Testis (tissue), 5 donors: ENCODE measurements at places on chromosomes 12 and 14. TPM values are rescaled to one million over a fixed set of nuclear protein-coding genes. Genes with fewer than 3 reads are reported as not detected.

- no peaks in the 10 kb centered on the region for H3K36me3 ChIP-seq
- no peaks in the 10 kb centered on the region for H3K4me1 ChIP-seq
- H3K4me3 ChIP-seq = no peak overlapping the region
- no peak overlapping the region for H3K27ac ChIP-seq
- no peaks in the 10 kb centered on the region for H3K27me3 ChIP-seq
- no peak for DNase-seq
Measured at GRCh38 chr14:71225113-71225512, 317.9 kb downstream of the PCNX1 start.

LGMN gene
- total RNA-seq = 58.1 TPM

DNA sequence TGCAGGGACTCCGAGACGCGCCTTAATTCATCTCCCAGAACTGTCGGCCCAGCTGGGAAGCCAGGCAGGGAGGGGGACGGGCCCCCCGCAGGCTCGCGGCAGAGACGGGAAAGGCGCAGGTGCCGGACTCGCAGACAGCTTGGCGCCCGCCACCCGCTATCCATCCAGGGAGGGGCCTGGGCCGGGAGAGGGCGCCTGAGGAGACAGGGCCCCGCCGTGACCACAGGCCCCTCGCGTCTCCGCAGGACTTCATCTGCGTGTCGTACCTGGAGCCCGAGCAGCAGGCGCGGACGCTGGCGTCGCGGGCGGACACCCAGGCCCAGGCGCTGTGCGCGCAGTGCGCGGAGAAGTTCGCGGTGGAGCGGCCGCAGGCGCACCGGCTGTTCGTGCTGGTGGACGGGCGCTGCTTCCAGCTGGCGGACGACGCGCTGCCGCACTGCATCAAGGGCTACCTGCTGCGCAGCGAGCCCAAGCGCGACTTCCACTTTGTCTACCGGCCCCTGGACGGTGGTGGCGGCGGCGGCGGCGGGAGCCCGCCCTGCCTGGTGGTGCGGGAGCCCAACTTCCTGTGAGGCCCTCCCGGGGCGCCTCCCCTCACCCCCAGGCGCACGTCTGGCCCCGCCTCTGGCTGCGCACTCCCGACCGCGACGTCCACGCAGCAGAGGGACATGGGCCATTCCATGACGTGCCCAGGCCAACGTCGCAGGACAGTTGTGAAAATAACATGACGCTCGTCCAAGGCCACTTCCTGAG, 60.6 kb downstream of the LGMN start:
- H3K27me3 ChIP-seq = no peaks in the 10 kb centered on the region
- peaks cover 15% of the 10 kb centered on the region for H3K4me1 ChIP-seq
- H3K4me3 ChIP-seq = peak overlapping the region; percentile 34
- no peak for DNase-seq

DNA sequence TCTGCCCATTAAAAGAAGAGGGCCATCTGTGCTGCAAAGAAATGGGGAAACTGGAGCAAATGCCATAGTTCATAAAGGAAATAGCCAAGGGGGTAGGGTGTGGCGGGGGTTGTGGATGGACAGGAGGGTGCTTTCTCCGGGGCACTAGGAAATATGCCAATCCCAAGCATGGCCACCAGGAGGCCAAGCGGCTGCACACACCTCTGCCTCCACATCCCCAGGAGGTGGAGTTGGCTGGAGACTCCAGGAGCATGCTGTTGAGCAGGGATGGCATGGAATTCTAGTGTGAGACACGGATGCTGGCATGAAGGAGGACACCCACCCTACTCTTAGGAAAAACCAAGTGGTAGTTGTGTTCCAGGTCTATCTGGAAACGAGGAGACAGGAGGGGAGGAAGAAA, 25.2 kb downstream of the NID2 start:
- H3K4me1 ChIP-seq = no peaks in the 10 kb centered on the region
- peak; percentile 43 for DNase-seq
- H3K27ac ChIP-seq = no peak overlapping the region

DNA sequence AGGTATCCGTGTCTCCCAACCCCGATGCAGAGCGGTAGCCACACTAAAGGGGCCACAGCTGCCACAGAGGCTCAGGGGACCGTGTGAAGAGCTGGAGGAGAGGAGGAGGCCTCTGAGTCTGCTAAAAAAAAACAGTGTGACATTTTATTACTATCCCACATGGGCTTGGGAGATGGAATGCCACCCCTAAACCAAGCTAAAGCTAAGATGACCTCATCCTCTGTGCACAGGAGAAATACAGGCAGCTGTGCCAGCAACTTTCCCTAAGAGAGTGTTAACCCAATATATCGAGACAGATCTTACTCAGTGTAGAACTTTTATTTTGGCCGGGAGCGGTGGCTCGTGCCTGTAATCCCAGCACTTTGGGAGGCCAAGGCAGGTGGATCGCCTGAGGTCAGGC, 18.0 kb downstream of the BCL2L14 start:
- no peak overlapping the region for H3K4me3 ChIP-seq
- no peak overlapping the region for H3K27ac ChIP-seq
- DNase-seq = no peak
- H3K27me3 ChIP-seq = no peaks in the 10 kb centered on the region
- H3K36me3 ChIP-seq = no peaks in the 10 kb centered on the region
- no peaks in the 10 kb centered on the region for H3K4me1 ChIP-seq

LRRC74A gene
- total RNA-seq = 28.7 TPM

GRCh38 chr14:59679872-59680271, 103.3 kb upstream of the CCDC175 start:
- no peaks in the 10 kb centered on the region for H3K4me1 ChIP-seq
- H3K36me3 ChIP-seq = no peaks in the 10 kb centered on the region
- H3K27me3 ChIP-seq = no peaks in the 10 kb centered on the region

- H3K36me3 ChIP-seq = no peaks in the 10 kb centered on the region
- no peak for DNase-seq
Measured at GRCh38 chr14:99936056-99936455, 129.2 kb upstream of the EVL start.

GRCh38 chr14:34223373-34224148, 238.5 kb downstream of the SPTSSA start:
- no peak for DNase-seq
- H3K4me1 ChIP-seq = no peaks in the 10 kb centered on the region
- no peaks in the 10 kb centered on the region for H3K36me3 ChIP-seq
- H3K27ac ChIP-seq = no peak overlapping the region
- H3K4me3 ChIP-seq = no peak overlapping the region

SMIM41 gene
- 21.7 TPM for total RNA-seq

DNA sequence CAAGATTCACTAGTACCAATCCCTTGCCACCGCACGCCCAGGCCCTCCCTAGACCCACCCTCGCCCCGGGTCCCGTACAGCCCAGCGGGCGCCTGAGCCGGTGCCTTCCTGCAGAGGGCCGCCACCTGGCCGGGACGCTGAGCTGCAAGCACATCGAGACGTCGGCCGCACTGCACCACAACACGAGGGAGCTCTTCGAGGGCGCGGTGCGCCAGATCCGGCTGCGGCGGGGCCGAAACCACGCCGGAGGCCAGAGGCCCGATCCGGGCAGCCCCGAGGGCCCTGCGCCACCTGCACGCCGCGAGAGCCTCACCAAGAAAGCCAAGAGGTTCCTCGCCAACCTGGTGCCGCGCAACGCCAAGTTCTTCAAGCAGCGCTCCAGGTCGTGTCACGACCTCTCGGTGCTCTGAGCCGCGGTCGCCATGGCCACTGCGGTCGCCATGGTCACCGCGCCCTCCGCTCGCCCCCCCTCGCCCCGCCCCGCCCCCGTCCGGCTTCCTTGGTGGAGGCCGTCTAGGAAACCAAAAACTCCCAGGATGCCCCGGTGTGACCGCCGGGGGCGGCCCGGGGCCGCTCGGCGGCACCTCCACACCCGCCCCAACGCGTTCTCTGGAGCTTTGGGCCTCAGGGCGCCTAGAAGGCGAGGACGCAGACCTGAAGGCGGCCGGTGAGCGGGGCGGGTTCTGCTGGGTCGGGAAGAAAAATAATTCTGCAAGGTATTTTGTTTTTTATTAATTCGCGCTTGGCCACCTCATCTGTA, 3.7 kb downstream of the REM2 start:
- peak; percentile 84 for DNase-seq
- H3K4me1 ChIP-seq = peaks cover 15% of the 10 kb centered on the region
- H3K27ac ChIP-seq = peak overlapping the region; percentile 68
- no peaks in the 10 kb centered on the region for H3K27me3 ChIP-seq

DNA sequence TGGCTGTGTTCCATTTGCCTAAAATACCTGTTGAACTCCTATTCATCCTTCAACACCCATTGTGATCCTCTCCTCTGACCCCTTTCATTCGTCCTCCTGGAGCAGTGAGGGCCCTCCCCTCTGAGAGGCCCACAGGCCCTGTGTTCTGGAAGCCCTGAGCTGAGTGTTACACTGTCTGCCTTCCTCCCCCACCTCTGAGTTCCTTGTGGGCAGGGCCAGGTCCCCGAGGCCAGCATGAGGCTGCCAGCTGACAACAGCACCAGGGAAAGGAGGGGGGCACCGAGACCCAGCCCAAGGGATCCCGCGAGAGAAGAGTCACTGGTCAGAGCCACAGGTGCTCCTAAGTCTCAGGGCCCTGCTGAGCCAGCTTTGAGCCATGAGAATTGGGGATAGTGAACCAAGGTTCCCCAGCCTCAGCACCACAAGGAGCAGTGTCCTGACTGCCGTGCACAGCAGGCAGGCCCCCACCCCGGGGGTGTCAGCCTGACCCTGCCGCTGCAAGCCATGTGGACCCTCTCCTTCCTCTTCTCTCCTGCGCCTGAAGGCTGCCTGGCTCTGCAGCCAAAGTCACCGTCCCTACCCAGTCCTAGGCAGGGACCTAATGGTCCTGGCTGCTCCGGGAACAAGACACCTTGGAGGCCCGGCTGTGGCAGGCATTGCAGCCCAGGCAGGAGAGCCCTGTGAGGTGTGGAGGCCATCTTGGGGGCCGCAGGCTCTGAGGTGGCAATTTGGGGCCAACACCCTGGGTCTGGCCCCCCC, 52.5 kb downstream of the BEGAIN start:
- H3K4me1 ChIP-seq = peaks cover 11% of the 10 kb centered on the region
- H3K4me3 ChIP-seq = no peak overlapping the region
- DNase-seq = peak; percentile 67
- H3K27me3 ChIP-seq = no peaks in the 10 kb centered on the region
- H3K36me3 ChIP-seq = no peaks in the 10 kb centered on the region

- no peaks in the 10 kb centered on the region for H3K36me3 ChIP-seq
- no peak overlapping the region for H3K27ac ChIP-seq
- no peak overlapping the region for H3K4me3 ChIP-seq
- no peaks in the 10 kb centered on the region for H3K4me1 ChIP-seq
- no peak for DNase-seq
Measured at GRCh38 chr14:65560340-65561027, 148.0 kb downstream of the FUT8 start.

DNA sequence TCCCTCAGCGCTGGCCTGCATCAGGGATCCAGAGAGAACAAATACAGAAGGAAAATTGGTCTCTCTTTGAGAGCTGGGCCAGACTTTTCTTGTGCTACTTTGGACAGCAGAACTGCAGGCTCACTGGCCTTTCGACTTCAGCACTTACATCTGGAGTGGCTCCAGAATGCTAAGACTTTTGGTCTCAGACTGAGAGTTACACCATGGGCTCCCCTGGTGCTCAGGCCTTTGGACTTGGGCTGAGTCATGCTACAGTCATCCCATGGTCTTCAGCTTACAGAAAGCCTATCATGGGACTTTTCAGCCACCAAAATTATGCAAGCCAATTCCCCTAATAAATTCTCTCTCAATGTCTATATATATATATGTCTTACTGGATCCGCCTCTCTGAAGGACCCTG, 9.0 kb upstream of the CD163 start:
- H3K27me3 ChIP-seq = no peaks in the 10 kb centered on the region
- no peak for DNase-seq
- H3K4me3 ChIP-seq = no peak overlapping the region
- no peak overlapping the region for H3K27ac ChIP-seq
- H3K36me3 ChIP-seq = no peaks in the 10 kb centered on the region

DNA sequence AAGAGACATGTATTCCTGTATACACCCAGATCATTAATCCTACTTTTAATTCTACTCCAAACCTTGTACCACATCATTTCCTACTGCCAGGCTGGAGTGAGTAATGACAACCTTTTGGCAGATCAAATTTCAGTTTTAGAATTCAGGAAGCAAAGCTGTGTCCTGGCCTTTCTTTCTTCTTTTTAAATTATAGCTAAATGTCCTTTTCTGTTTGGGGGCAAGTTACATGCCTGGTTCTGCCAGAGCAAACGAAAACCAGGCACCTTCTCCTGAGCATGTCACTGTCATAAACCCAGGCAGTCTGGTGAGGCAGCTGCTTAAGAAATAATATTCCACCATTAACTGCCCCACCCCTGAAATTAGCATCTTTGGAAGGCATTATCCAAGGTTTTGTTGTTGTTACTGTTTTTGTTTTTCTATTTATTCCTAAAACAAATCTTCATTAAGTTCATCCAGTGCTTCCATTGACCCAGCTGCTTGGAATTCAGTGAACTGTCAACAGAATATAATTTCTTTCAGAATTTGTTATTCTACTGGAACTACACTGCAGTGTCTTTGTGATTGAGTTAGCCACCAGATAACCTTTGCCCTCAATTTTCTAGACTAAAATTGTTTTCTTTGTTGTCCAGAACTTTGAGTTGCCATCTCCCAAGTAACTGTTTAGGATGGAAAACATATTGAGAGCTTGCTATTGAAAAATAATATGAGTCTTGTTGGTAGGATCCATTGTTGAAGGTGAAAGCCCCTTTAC, 33.2 kb downstream of the SAMD4A start:
- H3K36me3 ChIP-seq = no peaks in the 10 kb centered on the region
- no peaks in the 10 kb centered on the region for H3K27me3 ChIP-seq
- no peak overlapping the region for H3K27ac ChIP-seq
- H3K4me3 ChIP-seq = no peak overlapping the region

GRCh38 chr12:95088379-95088778, 15.0 kb upstream of the NR2C1 start:
- H3K4me1 ChIP-seq = peaks cover 36% of the 10 kb centered on the region
- H3K27ac ChIP-seq = no peak overlapping the region
- no peak for DNase-seq
- no peaks in the 10 kb centered on the region for H3K36me3 ChIP-seq
- H3K4me3 ChIP-seq = no peak overlapping the region
- no peaks in the 10 kb centered on the region for H3K27me3 ChIP-seq

PTPRO gene
- 1.1 TPM for total RNA-seq

- H3K4me3 ChIP-seq = no peak overlapping the region
- DNase-seq = no peak
- no peak overlapping the region for H3K27ac ChIP-seq
- no peaks in the 10 kb centered on the region for H3K4me1 ChIP-seq
- H3K27me3 ChIP-seq = no peaks in the 10 kb centered on the region
- H3K36me3 ChIP-seq = no peaks in the 10 kb centered on the region
Measured at GRCh38 chr14:92407410-92407809, 84.4 kb downstream of the SLC24A4 start.

- no peak for DNase-seq
- no peak overlapping the region for H3K4me3 ChIP-seq
- H3K27me3 ChIP-seq = no peaks in the 10 kb centered on the region
- H3K4me1 ChIP-seq = peaks cover 36% of the 10 kb centered on the region
- H3K27ac ChIP-seq = peak overlapping the region; percentile 81
Measured at GRCh38 chr12:27747111-27747820, 32.8 kb upstream of the KLHL42 start.
